ENCODE measurements at places on chromosomes 16 and 17.

DNA sequence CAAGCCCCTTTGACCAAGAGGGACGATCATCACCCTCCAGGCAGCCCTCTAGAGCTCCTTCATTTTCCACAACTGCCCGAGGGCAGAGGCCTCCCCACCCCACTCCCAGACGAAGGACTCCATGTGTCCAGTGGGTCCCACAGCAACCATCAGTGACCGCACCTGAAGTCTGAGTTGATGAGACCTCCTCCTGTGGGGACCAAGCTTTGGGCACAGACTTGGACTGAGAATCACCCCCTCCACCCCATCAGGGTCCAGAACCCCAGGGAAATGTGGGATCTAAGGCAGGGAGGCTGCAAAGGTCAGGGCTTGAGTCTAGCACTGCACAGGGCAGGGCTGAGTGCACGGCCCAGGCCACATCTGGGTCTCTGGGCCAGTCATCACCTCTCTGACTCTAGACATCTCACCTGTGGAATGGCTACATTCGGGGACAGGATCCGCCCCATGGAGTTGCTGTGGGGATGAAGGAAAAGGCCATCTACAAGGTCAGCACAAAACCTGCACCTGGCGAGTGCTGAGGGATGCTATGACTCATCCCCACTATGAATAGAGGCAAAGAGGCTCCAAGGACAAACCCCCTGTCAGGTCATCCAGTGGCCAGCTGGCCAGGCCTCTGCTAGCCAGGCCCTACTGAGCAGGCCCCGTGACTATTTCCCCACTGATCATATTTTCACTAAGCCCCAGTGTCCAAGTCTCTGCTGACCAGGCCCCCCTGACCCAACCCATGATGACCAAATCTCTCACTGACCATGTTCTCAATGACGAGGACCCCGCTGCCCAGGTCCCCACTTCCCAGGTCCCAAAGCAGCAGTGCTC lies 38.4 kb downstream of the TNFRSF13B start:
- no peak for DNase-seq

- no peak for DNase-seq
Measured at GRCh38 chr17:57281887-57282286, 25.6 kb downstream of the MSI2 start.

- DNase-seq, result no peak
Measured at GRCh38 chr16:71425746-71426068, 16.1 kb downstream of the TLE7 start.

GRCh38 chr17:38436386-38436785 lies 8.1 kb downstream of the ARHGAP23 start:
- no peak for DNase-seq

GRCh38 chr16:83972256-83973008 lies 4.4 kb downstream of the NECAB2 start:
- DNase-seq, result no peak

DNA sequence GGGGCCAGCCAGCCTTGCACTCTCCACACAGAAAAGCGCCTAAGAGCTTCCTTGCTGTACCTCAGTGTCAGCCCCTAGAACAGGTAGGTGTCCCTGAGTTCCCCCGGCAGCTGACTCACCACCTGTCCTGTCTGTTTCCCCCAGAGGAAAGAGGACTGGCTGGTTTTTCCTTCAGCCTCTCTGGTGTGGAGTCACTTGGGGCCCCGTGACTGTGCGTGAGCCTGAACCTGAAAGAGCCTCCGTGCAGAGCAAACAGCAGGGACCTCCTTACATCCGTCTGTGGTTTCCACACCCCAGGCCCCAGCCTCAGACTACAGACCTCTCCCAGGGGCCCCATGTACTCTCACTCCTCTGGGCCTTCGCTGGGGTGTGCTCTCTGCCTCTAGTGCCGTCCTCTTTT lies 87.8 kb downstream of the GNAO1 start:
- peak; percentile 63 for DNase-seq

DNA sequence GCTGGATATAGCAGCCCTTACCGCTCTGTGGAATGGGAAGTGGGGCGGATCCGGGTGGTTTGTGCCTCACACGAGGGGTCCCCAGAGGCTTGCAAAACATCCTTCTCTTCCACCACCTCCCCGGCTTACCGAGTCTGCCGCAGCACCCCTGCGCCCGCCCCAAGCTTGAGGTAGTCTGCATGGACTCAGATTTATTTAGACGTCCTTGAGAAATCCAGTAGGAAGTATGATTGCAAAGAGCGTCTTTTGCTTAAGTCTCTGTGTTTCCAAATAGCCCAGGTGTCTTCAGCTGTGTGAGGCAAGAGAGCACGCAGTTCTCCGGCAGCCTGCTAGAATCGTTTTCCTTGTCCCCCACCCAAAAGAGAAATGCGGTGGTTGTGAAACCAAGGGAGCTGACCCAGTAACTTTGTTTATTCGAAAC lies 2.4 kb downstream of the KIAA0513 start:
- DNase-seq, result no peak

GRCh38 chr17:59355702-59356325 lies 24.4 kb downstream of the YPEL2 start:
- no peak for DNase-seq

DNA sequence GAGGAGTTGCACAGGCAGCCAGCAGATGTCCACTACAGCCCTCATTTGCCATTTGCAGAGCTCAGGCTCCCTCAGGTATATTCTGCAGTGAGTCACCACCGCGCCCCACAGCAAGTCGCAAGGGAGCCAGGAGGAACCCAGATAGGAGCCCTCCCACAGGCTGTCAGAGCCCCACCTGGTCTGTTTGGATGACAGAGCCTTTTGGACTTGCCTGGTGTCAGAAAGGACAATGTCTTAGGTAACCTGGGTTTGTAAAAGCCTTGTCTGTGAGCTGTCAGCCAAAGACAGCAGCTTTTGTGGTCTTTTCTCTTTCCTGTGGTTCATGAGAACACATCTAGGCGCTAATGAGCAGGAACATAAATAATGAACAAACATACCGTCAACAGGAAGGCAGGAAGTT lies 70.9 kb downstream of the GNAO1 start:
- DNase-seq, result peak; percentile 40

DNA sequence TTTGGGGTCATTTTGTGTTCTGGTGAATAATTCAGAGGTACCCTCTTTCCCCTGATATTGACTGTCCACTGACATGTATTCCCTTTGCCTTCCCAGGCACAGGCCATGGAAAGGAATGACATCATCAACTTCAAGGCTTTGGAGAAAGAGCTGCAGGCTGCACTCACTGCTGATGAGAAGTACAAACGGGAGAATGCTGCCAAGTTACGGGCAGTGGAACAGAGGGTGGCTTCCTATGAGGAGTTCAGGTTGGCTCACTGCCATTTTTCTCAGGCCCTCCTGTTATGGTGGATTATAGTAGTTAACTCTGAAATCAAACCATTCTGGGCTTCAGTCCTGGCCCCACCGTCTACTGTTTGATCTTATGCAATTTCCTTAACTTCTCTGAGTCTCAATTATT lies 1.6 kb upstream of the EFTUD2 start:
- no peak for DNase-seq

DNA sequence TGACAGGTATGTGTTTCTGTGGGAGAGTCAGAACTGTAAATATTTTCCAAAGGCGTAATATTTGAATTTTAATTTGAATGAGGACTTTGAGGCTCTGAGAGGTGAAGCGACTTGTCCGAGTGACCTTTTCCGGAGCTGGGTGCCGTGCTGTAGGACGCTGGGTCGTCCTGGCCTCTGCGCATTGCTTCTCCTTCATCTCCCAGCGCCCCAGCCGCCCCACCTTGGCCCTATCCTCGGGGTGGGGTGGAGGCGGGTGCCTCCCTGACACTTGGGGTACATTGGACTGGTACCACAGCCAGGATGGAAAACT lies 147.8 kb downstream of the SPECC1 start:
- DNase-seq, result no peak

GRCh38 chr17:50708050-50709000 lies 611 bp upstream of the ANKRD40 start:
- DNase-seq, result no peak

DNA sequence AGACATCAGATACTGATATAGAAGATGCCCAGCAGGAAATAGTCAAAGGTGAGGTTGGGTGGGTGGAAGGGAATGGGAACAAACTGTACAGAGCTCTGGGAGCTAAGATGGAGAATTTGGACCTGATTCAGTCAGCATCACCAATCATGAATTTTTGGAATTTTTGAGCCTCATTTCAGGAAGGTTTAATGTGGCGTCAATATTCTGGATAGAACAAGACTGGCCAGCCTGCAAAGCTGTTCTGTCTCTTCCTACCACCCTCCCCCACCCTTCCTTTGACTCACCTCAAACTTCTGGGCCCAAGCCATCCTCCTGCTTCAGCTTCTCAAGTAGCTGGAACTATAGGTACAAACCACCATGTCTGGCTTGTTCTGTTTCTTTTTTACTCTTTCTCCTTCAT lies 32.6 kb downstream of the CTCF start:
- DNase-seq, result no peak

Data from stimulated activated naive CD4-positive, alpha-beta T cell treated with Interleukin-2 at 50 U/mL for 16 hours (primary cell).